D721Med (cell line): ENCODE measurements at places on chromosomes 4 and X.

- DNase-seq = no peak
These were observed 6.7 kb upstream of the CITED1 start for GRCh38 chrX:72312311-72312940.

GRCh38 chr4:164731827-164732474, 22.0 kb upstream of the SMIM31 start:
- DNase-seq = no peak

DNA sequence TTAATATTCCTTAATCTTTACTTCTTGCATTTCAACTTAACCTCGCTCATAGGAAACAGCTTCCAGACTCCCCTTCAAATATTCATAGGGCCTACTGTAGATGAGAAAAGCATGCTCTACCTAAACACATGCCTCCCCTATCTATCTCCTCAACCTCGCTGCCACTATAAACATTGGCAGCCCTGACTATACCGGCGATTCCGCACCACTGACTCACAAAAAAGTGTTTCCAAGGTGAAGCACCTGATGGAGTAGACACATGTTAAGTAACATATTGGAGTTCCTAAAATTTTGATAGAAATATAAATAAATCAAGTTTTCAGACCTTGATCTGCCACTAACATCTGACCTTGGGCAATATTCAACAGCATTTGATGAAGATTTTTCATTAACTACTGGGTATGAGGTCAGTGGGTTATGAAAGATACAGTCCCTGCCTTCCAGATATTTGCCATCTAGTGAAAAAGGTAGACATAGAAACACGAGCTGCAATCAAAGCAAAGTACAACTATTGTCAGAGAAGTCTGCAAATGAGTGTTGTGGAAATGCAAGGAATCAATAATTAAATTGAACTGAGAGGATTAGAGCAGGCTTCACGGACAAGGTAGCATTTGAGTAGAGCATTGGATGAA, 184.2 kb downstream of the MAML3 start:
- no peak for DNase-seq

DNA sequence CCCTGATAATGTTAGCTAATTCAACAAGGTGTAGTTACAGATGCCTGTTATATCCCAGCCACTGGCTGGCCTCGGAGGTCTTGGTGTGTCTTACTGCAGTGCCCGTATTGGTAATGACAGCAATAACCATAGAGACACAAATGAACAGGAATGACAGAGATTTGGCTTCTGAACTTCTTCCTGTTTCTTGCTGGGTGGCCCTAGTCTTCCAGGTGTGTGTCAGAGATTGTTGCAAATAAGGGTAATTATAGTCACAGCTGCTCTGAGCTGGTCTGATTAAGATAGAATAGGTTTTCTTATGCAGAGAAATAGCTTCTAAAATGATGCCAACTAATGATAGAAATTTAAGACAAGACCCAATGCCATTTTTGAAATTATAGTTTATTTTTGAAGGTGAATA, 64.1 kb upstream of the MAD2L1 start:
- DNase-seq = no peak

GRCh38 chrX:74536152-74536831, 78.1 kb downstream of the RLIM start:
- DNase-seq = peak; percentile 41

- peak; percentile 41 for DNase-seq
These were observed 1.0 kb upstream of the ELF2 start for GRCh38 chr4:139177869-139178619.

- no peak for DNase-seq
These were observed 7.0 kb downstream of the NPY5R start for GRCh38 chr4:163350672-163351071.

GRCh38 chr4:72442147-72442546, 126.9 kb downstream of the ADAMTS3 start:
- DNase-seq = no peak

DNA sequence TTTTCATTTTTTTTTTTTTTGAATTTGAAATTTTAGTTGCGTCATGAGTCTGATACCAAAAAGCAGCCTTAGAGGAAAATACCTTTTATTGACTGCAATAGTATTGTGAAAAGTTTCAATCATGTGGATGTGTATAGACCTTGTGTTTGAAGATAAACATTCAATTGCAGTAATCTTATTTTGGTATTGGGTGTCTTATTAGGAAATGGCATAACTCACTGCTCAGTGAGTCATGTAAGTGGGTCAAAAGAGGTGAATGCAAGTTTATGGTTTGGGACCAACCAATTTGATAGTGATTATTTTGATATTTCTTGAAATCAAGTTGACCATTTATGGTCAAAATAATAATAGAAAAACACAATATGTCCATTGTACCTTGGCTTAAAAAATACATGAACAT, 627.8 kb upstream of the SLIT2 start:
- no peak for DNase-seq

- DNase-seq = no peak
These were observed 1.2 kb downstream of the AKAP17A start for GRCh38 chrX:1592470-1593142.

- DNase-seq = no peak
These were observed 48.1 kb downstream of the FNIP2 start for GRCh38 chr4:158816955-158817354.

- DNase-seq = no peak
These were observed 98.5 kb upstream of the ELOVL6 start for GRCh38 chr4:110296892-110297291.

GRCh38 chr4:163757219-163757618, 262.7 kb downstream of the TMA16 start:
- no peak for DNase-seq
